NCI-H2081 (cell line): ENCODE measurements at places on chromosomes 12 and 14.
A peak's percentile ranks its signal among the peaks of the same experiment; 100 is the strongest.

GRCh38 chr12:116106870-116107269 is 170.6 kb downstream of the MED13L start:
- DNase-seq, result no peak

- DNase-seq, result no peak
Observed at GRCh38 chr12:64127811-64128210, 94.3 kb downstream of the KICS2 start.

GRCh38 chr12:49043856-49044258 is 16.7 kb downstream of the KMT2D start:
- peak; percentile 54 for DNase-seq

GRCh38 chr12:2631653-2632350 is 163.0 kb upstream of the FKBP4 start:
- DNase-seq, result no peak

DNA sequence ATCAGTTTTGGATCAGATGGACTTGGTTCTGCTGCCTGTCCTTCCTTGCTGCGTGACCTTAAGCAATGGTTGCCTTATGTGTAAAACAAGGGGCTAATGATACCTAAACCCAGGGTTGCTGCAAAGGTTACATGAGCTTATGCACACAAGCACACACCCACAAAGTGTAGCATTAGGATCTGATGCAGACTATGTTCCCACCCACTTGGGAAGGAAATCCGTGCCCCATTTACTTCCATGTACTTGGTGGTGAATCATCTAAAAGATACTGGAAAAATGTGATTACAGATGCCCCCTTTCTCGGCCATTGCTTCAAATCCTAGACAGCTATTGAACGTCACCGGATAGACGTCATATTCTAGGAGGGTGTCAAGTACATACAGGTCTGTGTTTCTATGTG is 87.1 kb downstream of the PRKCH start:
- no peak for DNase-seq

DNA sequence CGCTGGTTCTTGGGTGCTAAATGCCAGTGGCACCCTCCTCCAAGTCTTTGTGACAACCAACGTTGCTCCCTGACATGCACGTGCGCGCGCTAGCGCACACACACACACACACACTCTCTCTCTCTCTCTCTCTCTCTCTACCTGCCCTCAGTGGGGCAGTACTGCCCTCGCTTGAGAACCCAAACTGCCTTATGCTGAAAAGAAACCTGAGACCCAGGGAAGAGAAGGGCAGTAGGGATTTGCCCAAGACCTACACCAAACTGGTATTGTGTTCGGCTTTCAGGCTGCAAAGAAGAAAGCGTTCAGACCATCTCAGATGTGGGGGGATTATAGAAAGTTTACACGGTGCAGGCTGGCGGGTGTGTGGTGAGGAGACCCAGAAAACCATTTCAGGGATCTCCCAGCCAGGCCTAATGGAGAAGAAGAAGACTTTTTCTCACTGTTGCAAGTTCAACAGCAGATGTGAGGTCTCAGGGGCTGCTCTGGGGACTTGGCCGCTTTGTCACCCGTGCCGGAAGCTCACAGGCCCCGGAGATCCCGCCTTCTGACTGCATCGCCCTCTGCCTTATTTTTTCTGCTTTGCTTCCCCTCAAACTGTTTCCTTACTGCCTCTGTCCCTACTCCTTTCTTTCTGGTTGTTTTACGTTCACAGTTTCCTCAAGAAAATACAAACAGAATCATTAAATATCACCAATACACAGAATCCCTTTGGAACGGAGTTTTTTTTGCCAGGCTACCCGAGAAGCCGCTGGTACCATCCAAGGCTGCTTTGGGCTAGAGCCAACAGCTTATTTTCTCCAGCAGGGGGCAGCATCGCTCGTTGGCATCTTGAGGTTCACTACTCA is 82.4 kb downstream of the PPM1A start:
- DNase-seq, result peak; percentile 78

- no peak for DNase-seq
Observed at GRCh38 chr12:19409376-19409775, 29.9 kb upstream of the AEBP2 start.

GRCh38 chr12:46483572-46484395 is 111.2 kb upstream of the SLC38A2 start:
- DNase-seq, result no peak

GRCh38 chr14:54000341-54000811 is 43.8 kb upstream of the BMP4 start:
- no peak for DNase-seq

GRCh38 chr14:90665321-90666000 is 150.8 kb downstream of the TTC7B start:
- no peak for DNase-seq

DNA sequence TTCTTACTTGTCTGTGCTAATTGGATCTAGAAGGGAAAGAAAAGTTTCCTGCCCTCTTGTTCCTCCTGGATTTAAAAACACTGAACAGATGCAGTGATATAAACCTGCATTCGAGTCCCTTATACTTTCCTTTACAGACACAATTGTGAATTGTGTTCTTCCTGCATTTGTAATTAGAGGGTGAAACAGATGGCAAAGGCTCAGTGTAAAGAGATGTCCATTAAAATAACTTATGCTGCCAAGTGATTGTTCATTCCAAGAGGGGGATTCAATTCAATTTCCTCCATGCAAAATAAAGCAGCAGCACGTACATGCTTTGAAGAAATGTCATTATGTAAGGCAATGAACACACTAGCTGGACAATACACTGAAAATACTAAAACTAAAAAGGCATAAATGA is 248.3 kb upstream of the LRIG3 start:
- peak; percentile 34 for DNase-seq

GRCh38 chr12:2959505-2960389 is 550 bp downstream of the TEAD4 start:
- DNase-seq, result peak; percentile 56

- peak; percentile 93 for DNase-seq
Observed at GRCh38 chr12:55996715-55997534, at the start of gene SUOX. SUOX (plus strand) TSS chr12:55997276; CDS start chr12:56002222, 4,946 bp downstream.

GRCh38 chr12:12376646-12377448 is 20.0 kb downstream of the BORCS5 start:
- peak; percentile 73 for DNase-seq

DNA sequence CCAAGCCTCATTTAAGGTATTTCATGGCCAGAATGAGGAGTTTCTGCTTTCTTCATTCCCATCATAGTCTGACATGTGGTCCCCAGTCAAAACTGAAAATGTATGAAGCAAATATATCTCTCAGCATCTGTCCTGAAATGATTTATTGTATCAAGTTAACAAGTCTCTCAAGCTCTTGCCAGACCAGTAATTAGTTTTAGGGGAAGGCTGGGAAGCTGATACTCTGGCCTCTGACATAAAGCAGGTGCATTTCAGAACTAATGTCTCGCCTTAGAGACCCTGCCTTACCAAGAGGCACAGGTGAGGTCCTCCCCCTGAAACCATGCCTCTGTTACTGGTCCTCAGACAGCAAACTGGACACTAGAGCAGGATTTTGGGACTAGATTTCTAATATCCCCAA is 266.5 kb downstream of the SLC15A4 start:
- DNase-seq, result no peak

DNA sequence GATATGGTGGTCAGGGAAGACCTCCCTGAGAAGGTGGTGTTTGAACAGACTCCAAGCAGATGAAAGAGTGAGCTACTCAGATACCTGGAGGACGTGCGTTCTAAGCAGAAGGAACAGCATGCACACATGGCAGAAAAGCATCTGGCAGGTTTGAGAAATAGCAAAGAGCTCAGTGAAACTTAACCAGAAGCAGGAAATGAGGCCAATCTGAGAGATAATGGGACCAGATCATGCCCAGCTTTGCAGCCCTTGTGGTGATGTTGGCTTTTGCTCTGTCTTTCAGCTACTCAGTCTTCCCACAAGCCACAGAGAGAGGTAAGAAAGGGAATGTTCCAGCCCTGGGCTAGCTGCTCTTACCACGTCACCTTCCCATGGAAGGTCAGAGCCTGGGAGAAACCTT is 176.3 kb upstream of the GSC start:
- no peak for DNase-seq

GRCh38 chr14:64098120-64098519 is 196.1 kb downstream of the ESR2 start:
- no peak for DNase-seq

- DNase-seq, result no peak
Observed at GRCh38 chr12:48882315-48882687, 16.6 kb upstream of the RND1 start.

- no peak for DNase-seq
Observed at GRCh38 chr12:6438345-6438744, 6.4 kb upstream of the CD27 start.

DNA sequence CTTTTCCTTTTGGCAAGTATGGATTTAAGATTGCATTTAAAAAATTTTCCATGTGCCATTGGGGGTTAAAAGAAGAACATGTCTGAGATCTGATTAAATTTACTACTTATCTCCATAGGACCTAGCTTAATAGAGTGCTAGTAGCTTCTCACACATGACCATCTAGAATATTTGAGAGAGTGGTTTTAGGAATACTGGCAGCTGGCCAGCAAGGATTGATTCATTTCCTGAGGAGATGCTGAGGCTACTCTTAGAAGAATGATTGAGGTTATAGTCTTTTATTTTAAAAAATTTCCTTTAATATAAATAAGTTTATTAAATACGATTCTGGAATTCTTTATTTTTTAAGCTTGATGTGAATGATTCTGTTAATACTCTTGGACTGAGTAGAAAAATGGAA is 56.2 kb downstream of the MIPOL1 start:
- no peak for DNase-seq

DNA sequence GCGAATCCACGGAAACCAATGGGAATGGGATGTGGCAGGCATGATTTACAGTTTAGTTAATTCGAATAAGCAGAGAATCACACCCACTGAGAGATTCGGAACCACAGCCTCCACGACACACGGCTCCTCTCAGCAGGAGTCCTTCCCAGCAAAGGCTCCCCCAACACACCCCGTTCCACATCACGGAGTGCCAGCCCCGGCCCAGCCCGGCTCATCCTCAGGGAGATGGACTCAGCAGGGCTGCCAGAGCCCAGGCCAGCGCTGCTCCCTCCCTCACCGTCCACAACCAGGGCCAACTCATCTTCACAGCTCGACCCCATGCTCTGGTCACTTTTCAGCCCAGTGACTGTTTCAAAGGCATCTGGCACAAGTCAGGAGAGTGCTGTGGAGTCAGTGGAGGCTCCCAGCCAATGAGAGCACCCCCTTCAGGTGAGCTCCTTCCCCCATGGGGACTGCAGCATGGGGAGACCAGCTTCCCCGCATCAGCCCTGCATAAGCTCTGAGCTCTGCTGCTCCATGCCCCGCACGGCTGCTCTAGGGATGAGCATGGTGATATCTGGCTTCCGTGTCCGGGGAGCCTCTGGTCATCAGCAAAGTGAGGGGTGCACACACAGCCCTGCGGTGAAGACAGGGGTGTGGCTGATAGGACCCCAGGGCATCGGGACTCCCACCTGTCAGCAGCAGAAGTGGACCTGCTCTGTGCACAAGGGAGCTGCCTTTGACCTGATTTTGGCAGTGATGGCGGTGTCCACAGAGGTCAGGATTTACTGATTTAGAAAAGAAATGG is 238.8 kb upstream of the SFSWAP start:
- no peak for DNase-seq

- DNase-seq, result no peak
Observed at GRCh38 chr14:101973356-101973755, 9.0 kb downstream of the DYNC1H1 start.

DNA sequence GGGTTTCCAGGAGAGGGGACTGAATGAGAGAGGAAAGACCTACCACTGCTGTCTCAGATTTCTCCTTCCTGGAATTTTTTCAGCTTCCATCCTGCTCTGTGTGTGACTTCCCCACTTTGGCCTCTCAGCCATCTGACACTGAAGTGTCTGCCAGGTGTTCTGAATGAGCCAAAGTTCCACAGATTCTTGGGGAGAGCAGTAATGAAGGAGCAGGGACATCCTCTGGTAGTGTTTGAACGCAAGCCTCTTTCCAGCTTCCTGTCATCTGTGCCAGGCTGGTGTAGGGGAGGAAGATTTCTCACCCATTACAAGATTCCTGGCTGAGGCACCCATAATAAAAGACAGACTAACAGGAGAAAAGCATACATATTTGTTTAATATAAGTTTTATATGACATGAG is 141.7 kb upstream of the NRXN3 start:
- no peak for DNase-seq

GRCh38 chr14:36916668-36917067 is 255.0 kb downstream of the PAX9 start:
- peak; percentile 4 for DNase-seq

GRCh38 chr12:17975763-17976162 is 114.2 kb downstream of the RERGL start:
- DNase-seq, result no peak

DNA sequence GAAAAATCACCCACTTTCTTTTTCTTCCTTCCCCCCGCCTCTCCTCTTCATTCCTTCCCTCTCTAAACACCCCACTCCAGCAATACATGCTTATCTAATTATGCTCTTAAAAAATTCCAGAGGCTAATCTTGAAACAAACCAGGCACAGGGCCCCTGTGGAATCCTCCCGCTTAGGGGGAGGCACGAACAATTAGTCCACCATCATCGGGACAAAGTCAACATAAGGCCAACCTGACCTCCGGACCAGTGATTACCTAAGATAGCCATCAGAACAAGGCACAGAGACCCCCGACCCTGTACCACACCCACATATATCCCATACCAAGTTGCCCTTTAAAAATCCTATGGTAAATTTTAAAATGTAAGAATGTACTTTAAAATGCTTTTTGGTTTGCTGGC is 47.1 kb downstream of the KIF21A start:
- no peak for DNase-seq

GRCh38 chr12:1591543-1591942 is 2.8 kb downstream of the FBXL14 start:
- DNase-seq, result no peak

GRCh38 chr12:131074221-131075083 is 120.7 kb downstream of the ADGRD1 start:
- no peak for DNase-seq

DNA sequence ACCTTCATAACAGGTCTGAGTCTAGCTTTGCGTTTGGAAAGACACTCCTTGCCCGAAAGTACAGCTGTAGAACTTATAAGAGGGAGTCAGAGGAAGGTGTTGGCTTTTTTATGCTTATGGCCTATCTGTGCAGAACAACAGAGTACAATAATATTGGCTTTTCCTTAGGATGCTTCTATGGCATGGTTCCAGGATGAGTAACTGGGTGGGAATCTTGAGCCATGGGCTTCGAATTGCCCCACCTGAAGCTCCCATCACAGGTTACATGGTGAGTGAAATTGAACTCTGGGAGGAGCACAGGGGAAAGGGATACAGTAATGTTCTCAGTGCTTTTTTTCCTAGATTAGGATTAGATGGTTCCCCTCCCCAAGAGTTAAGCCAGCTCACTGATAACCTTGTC is 13.0 kb downstream of the PARP2 start:
- DNase-seq, result no peak

DNA sequence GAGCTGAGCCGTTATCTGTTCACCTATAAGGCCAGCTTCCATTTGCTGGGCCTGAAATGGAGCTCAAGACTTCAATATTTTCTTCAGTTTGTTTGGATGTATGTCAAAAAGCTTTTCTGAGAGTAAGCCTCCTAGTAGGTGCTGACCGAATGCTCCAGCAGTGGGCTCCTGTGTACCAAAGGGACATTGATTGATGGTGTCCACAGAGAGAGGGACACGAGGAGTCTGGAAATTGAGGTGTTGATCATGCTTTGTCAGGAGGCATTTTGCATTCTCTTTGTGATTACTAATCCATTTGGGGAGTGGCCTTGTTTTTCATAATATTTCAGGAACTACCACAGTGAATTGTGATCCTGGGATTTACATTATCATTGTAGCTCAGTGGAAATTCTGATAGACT is 107.7 kb upstream of the SLC38A2 start:
- no peak for DNase-seq
